Natural killer cell (primary cell): ENCODE measurements at places on chromosomes 5 and 9. TPM values are rescaled to one million over a fixed set of nuclear protein-coding genes. Genes with fewer than 3 reads are reported as not detected.

MUSK gene
- not detected for total RNA-seq

PCDHA12 gene
- total RNA-seq, result not detected

DNA sequence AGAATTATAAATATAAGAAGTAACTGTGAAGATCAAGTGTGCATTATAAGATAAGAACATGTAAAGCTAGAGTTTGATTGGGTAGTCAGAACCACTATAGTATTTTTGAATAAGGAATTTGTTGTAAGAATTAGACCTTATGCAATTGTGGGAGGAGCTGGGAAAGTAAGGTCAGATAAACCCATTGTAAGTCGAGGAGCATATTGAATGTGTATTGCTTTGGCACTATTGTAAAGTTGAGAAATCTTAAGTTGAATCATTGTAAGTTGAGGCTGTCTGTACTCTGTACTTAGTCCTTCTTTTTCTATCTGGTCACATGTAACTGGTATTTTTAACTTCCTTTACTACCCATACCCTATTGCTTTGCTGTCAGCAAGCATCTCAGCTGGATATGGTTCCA is 158.7 kb downstream of the CCDC171 start:
- H3K36me3 ChIP-seq, result no peaks in the 10 kb centered on the region
- no peak for DNase-seq
- H3K4me1 ChIP-seq, result no peaks in the 10 kb centered on the region
- H3K27me3 ChIP-seq, result no peaks in the 10 kb centered on the region

GRCh38 chr9:130201399-130201873 is 29.2 kb downstream of the NCS1 start:
- no peaks in the 10 kb centered on the region for H3K27me3 ChIP-seq
- no peak for DNase-seq
- H3K36me3 ChIP-seq, result no peaks in the 10 kb centered on the region
- H3K4me3 ChIP-seq, result no peak overlapping the region
- H3K4me1 ChIP-seq, result no peaks in the 10 kb centered on the region
- H3K27ac ChIP-seq, result no peak overlapping the region

GRCh38 chr5:136012041-136012804 is 16.6 kb upstream of the TGFBI start:
- DNase-seq, result no peak
- H3K27me3 ChIP-seq, result no peaks in the 10 kb centered on the region
- H3K4me1 ChIP-seq, result no peaks in the 10 kb centered on the region
- no peaks in the 10 kb centered on the region for H3K36me3 ChIP-seq

GRCh38 chr5:163498886-163499285 is 6.5 kb upstream of the MAT2B start:
- peaks cover 3% of the 10 kb centered on the region for H3K4me1 ChIP-seq
- H3K36me3 ChIP-seq, result no peaks in the 10 kb centered on the region
- H3K4me3 ChIP-seq, result no peak overlapping the region
- no peak overlapping the region for H3K27ac ChIP-seq
- DNase-seq, result no peak
- no peaks in the 10 kb centered on the region for H3K27me3 ChIP-seq

- H3K27ac ChIP-seq, result no peak overlapping the region
- H3K4me1 ChIP-seq, result no peaks in the 10 kb centered on the region
- H3K4me3 ChIP-seq, result no peak overlapping the region
- H3K36me3 ChIP-seq, result peaks cover 2% of the 10 kb centered on the region
- DNase-seq, result no peak
These were observed 197.1 kb downstream of the NR3C1 start for GRCh38 chr5:143206196-143207053.
